ENCODE measurements at places on chromosomes 2 and 18. TPM values are rescaled to one million over a fixed set of nuclear protein-coding genes. Genes with fewer than 3 reads are reported as not detected.

- ATAC-seq = no peak
- no peaks in the 10 kb centered on the region for H3K36me3 ChIP-seq
- no peak overlapping the region for H3K4me3 ChIP-seq
- H3K4me1 ChIP-seq = no peaks in the 10 kb centered on the region
- H3K27ac ChIP-seq = no peak overlapping the region
Observed at GRCh38 chr18:7301094-7301493, 70.2 kb downstream of the LRRC30 start.

The CYBRD1 gene
- 0.69 TPM for total RNA-seq

DNA sequence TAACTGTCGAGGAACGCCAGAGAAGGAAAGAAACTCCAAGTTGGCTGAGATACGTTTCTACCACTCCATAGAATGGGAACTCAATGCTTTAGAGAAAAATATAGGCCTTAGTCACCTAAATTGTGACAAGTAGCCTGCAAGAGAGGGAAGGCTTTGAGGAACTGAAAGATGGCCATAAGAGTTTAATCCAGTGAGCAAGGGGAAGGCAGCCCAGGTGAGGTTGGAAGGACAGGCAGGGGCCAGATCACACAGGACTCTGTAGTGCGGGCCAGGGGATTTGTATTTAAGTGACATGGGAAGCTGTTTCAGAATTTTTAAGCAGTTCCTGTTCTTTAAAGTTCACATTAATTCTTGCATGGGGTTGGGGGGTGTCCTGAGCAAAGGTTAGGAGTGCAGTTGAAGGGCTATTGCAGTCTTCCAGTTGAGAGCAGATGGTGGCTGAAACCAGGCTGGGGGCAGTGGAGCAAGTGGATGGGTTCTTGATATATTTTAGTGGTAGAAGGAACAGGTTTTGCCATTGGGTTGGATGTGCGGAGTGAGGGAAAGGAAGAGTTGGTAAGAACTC lies 138.9 kb upstream of the PELI1 start:
- H3K36me3 ChIP-seq = no peaks in the 10 kb centered on the region
- no peak overlapping the region for H3K27ac ChIP-seq
- H3K27me3 ChIP-seq = no peaks in the 10 kb centered on the region
- H3K4me3 ChIP-seq = no peak overlapping the region

DNA sequence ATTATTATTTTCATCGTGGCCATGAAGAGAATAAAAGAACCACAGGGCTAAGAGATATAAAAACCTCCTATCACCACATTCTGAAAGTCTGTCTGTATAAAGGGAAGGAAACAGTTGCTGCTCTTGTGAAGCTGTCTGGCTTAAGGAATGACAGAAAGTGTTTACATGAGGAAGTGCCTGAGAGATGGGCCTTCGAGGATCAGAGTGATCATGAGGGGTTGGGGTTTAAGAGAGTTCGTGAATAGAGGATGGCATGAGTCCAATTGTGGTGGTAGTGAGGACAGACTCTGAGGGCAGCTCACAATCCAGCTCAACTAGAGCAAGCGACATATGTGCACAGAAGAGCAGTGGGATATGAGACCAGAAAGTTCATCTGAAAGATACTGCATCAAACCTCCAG lies 65.8 kb upstream of the PIEZO2 start:
- H3K27me3 ChIP-seq = peaks cover 3% of the 10 kb centered on the region
- H3K4me3 ChIP-seq = no peak overlapping the region
- no peaks in the 10 kb centered on the region for H3K4me1 ChIP-seq

The DSC2 gene
- total RNA-seq = not detected

DNA sequence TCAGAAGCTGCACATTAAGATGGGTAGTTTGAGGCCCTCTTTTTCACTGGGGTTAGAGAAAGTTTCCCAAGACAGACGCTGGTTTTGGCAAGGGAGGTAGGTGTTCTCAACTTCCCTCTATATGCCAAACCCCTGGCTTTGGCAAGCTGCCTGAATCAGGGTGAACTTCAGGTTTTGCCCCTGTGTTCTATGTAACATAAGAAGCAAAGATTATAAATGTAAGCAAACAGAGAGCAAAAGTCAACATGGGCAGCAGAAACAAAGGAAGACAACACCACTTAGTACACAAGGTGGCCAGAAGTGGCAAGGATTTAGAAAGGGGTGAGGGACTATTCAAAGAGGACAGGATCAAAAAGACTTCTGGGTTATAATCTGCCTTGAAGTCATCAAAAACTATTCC lies 70.5 kb upstream of the TFCP2L1 start:
- H3K4me3 ChIP-seq = no peak overlapping the region
- no peak for ATAC-seq
- no peaks in the 10 kb centered on the region for H3K27me3 ChIP-seq
- peaks cover 99% of the 10 kb centered on the region for H3K36me3 ChIP-seq
- H3K27ac ChIP-seq = no peak overlapping the region

The ATP6V1C2 gene
- total RNA-seq = not detected

The SCYGR4 gene
- total RNA-seq = not detected

DNA sequence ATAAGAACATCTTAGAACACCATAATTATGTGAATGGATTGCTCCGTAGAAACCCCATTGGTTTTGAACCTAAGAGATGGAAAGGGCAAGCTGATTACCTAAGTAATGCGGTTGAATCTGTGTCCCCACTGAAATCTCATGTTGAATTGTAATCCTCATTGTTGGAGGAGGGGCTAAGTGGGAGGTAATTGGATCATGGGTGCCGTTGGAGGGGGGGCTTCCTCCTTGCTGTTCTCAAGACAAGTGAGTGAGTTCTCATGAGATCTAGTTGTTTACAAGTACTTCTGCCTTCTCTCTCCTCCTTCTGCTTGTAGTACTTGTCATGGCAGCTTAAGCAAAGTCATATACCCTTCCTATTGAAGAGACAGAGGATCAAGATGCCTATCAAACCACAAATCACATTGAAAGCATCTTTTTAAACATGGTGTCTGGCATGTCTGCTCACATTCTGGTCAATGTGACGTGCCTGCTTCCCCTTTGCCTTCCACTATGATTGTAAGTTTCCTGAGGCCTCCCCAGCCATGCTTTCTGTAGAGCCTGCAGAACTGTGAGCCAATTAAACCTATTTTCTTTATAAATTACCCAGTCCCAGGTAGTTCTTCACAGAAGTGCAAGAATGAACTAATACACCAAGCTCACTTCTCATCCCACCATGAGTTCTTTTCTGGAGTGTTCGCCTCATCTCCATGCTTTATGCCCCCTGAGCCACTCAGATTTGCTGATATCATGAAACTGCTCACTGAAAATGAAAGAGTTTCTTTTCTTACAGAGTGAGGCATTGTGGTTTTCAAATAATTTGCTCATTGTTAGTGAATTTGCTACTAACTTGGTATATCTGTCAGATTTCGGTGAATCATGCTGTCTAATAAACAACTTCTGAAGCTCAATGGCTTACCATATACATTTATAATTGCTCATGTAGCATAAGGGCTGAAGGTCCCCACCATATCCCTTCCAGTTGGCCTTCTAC lies 23.6 kb downstream of the KCNE4 start:
- H3K27me3 ChIP-seq = peaks cover 4% of the 10 kb centered on the region
- no peak overlapping the region for H3K27ac ChIP-seq
- ATAC-seq = peak; percentile 48
- H3K4me3 ChIP-seq = no peak overlapping the region
- H3K4me1 ChIP-seq = no peaks in the 10 kb centered on the region

DNA sequence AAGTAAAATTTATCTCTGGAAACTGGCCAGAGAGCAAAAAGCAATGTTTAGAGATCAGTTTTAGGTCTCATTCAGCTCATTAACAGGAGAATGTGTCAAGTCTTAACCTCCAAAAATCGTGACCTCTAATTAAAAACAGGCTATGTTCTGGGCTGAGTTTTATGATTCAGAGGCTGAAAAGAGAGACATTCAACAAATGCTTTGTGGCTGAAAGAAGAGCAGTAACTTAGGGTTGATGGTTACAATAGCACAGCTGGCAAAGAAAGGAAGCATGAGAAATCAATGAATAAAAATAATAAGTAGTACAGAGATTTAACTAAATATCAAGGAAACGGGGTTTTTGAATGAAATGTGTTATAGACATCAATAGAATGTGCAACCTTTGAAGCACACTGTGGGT lies 13.1 kb downstream of the TGIF1 start:
- peak overlapping the region; percentile 50 for H3K27ac ChIP-seq
- ATAC-seq = no peak
- H3K4me1 ChIP-seq = peaks cover 30% of the 10 kb centered on the region
- no peak overlapping the region for H3K4me3 ChIP-seq

The OXER1 gene
- total RNA-seq = 0.13 TPM

- H3K4me3 ChIP-seq = peak overlapping the region; percentile 99
- no peaks in the 10 kb centered on the region for H3K27me3 ChIP-seq
- peaks cover 60% of the 10 kb centered on the region for H3K36me3 ChIP-seq
- peak overlapping the region; percentile 95 for H3K27ac ChIP-seq
- peak; percentile 38 for ATAC-seq
Observed at GRCh38 chr2:151410485-151410834, 758 bp downstream of the RIF1 start.

DNA sequence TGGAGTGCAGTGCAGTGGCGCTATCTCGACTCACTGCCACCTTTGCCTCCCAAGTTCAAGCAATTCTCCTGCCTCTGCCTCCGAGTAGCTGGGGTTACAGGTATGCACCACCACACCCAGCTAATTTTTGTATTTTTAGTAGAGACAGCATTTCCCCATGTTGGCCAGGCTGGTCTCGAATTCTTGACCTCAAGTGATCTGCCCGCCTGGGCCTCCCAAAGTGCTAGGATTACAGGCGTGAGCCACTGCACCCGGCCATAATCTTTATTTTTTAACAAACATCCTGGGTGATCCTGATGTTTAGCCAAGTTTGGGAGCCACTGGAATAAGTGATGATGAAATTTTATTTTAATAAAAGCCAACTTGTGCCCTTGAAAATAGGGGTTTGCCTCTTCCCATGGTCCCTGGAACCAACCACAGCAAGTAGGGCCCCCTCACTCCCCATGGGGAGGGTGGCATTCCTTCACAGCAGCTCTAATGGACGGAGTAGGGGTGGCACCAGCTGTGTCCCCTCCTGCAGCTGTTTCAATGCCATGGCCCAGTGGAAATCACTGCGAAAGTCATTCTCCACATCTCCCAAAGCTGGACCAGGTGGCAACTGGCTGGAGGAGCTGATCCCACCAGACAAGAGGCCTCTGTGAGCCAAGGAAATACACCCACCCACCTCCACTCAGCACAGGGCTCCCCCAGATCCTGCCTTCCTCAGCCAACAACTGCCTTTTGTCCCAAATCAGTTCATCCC lies 194.8 kb downstream of the ZFP36L2 start:
- H3K4me3 ChIP-seq = no peak overlapping the region
- ATAC-seq = no peak
- H3K27me3 ChIP-seq = no peaks in the 10 kb centered on the region
- H3K4me1 ChIP-seq = peaks cover 5% of the 10 kb centered on the region
- H3K36me3 ChIP-seq = no peaks in the 10 kb centered on the region
- H3K27ac ChIP-seq = no peak overlapping the region

GRCh38 chr18:79047556-79048244 lies 21.5 kb upstream of the ATP9B start:
- H3K36me3 ChIP-seq = no peaks in the 10 kb centered on the region
- no peak overlapping the region for H3K27ac ChIP-seq
- no peak overlapping the region for H3K4me3 ChIP-seq
- H3K4me1 ChIP-seq = no peaks in the 10 kb centered on the region
- ATAC-seq = peak; percentile 43

- peaks cover 84% of the 10 kb centered on the region for H3K36me3 ChIP-seq
- no peak for ATAC-seq
- H3K4me1 ChIP-seq = peaks cover 9% of the 10 kb centered on the region
- no peaks in the 10 kb centered on the region for H3K27me3 ChIP-seq
Observed at GRCh38 chr2:134375935-134376334, 122.1 kb downstream of the MGAT5 start.

DNA sequence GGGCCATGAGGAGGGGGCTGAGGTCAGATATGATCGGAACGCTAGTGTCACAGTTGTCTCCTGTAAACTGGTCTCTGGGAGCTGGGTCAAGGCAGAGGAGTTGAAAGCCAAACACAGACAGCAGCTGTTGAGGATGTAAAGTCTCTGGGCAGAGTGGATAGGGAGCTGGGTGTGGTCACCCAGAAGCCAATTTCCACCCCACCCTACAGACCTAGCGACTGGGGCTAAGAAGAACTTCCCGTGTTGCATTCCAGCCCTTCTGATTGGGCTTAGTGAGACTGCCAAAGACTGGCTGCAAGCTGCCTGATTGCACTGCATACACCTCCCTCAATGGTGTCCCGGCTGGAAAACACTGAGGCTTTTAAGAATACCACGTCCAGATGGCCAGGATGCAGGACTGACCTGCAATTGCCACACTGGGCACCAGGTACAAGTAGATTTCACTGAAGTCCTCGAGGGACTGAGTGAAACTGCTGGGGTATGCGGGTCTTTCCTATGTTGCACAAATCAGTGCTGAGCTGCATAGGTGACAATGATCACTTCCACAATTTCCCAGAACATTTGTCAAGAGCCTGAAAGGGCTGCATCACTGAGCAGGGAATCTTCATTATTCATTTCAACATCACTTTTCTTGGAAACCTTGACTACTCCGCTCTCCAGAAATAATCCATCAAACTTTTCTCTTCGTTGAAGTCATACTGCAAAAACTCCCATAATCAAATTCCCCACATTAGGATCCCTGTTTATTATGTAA lies 43.1 kb upstream of the EML4 start:
- no peaks in the 10 kb centered on the region for H3K27me3 ChIP-seq
- ATAC-seq = no peak
- H3K4me3 ChIP-seq = peak overlapping the region; percentile 82
- peaks cover 49% of the 10 kb centered on the region for H3K4me1 ChIP-seq

The SMIM21 gene
- total RNA-seq = not detected

The NEUROD1 gene
- not detected for total RNA-seq

The BOK gene
- not detected for total RNA-seq

- peak overlapping the region; percentile 30 for H3K4me3 ChIP-seq
- H3K27ac ChIP-seq = no peak overlapping the region
- peak; percentile 96 for ATAC-seq
- no peaks in the 10 kb centered on the region for H3K36me3 ChIP-seq
- H3K4me1 ChIP-seq = no peaks in the 10 kb centered on the region
Observed at GRCh38 chr2:64179582-64180321, 35.5 kb upstream of the PELI1 start.

DNA sequence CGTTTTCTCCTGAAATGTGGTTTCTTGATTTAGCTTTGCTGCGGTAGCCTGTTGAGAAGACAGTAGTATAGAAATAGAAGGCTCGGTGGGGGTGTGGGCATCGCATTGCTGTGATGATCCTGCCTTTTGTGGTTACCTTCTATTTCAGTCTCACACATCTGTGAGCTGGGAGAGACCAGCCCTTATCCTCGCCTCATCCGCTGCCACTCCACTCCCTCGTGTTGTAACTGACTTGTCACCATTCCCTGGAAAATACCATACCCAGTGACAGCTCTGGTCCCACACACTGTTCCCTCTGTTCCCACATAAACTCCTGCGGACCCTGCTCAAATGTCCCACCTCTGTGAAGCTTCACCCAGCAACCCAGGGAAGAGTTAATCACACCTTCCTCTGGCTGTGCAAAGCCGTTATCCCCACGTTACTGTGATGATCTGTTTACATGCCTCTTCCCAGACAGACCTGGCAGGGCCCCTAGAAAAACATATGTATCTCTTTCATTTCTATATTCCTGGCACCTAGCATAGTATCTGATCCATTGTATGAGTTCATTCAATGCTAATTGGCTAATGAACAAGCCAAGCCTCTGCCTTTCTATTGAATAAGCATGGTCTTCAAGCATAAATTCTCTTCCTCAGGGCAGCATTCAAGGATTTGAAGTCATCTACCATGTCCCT lies 114.6 kb downstream of the MAPK4 start:
- H3K27ac ChIP-seq = no peak overlapping the region
- peaks cover 11% of the 10 kb centered on the region for H3K27me3 ChIP-seq
- no peak for ATAC-seq
- no peaks in the 10 kb centered on the region for H3K36me3 ChIP-seq
- H3K4me3 ChIP-seq = no peak overlapping the region
- H3K4me1 ChIP-seq = no peaks in the 10 kb centered on the region

All from activated T-helper 17 cell treated with anti-CD3 and anti-CD28 coated beads, Interleukin-2, amount 50 U/mL, for 72 hours (primary cell).